NCI-H1105 treated with DMSO at 0.1 percent for 48 hours (cell line): ENCODE measurements at places on chromosomes 16 and 17.

DNA sequence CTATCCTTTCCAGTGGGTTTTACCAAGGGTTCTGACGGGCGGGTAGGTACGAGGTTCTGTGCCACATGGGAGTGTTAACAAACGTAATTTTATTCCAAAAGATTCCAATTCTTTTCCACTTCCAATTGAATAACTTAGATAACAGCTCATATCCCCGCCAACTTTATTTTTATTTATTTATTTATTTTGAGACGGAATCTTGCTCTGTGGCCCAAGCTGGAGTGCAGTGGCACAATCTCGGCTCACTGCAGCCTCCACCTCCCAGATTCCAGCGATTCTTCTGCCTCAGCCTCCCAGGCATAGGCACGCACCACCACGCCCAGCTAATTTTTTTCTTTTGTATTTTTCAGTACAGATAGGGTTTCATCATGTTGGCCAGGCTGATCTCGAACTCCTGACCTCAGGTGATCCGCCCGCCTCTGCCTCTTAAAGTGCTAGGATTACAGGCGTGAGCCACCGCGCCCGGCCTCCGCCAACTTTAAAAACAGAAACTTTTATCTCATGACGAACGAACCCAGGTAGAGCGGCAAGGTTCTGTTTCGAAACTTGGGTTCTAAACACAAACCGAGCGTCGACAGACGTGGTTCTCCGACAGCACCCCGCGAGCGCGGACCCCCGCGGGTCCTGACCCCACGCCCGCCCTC lies 613 bp downstream of the ECI1 start:
- no peak for DNase-seq

DNA sequence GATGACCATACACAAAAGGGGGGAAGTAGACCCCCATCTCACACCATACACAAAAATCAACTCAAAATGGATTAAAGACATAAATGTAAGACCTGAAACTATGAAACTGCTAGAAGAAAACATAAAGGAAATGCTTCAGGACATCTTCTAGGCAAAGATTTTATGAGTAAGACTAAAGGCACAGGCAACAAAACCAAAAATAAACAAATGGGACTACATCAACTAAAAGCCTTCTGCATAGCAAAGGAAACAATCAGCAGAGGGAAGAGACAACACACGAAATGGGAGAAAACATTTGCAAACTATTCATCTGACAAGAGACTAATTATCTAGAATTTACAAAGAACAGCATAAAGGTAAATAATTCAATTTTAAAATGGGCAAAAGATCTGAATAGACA lies 152.1 kb downstream of the AXIN2 start:
- no peak for DNase-seq

- DNase-seq = no peak
Observed at GRCh38 chr17:30234296-30234695, 1.2 kb downstream of the SLC6A4 start.

GRCh38 chr16:27907457-27907972 lies 156.0 kb downstream of the GSG1L start:
- DNase-seq = no peak

DNA sequence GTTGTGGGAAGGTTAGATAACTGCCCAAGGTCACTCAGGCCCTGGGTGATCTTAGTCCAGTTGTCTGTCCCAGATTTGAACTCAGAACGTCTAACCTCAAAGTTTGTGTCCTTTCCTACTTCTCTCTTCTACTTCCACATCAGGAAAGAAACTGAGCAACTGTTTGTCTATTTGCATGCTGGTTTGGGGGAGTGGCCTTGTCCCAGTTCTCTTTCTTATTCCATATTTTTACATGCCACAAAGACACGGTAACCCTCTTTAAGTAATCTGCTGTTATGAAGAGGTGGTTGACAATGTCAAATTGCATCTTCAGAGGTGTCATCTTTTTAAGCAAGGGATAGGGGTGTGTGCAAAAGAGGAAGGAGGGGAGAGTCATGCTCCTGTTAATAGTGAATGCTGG lies 432.5 kb downstream of the HS3ST3B1 start:
- no peak for DNase-seq

- no peak for DNase-seq
Observed at GRCh38 chr16:5333991-5334390, 236.4 kb upstream of the EEF2KMT start.

DNA sequence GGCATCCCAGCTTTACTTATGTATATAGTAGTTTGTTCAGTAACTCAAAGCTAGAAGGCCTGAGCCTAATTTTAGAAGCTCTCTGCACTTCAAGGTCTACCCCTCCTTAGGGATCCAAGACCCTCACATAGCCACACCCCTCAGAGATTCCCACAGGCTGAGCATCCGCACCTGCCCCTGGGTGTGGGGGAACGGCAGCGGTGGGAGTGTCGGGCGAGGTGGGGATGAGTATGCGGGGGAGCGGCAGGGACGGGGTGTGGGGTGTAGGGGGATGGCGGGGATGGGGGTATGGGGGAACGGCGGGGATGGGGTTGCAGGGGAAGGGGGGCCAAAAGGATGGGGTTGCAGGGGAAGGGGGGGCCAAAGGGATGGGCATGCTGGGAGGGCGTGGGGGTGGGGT lies 24.9 kb upstream of the BEAN1 start:
- no peak for DNase-seq

- no peak for DNase-seq
Observed at GRCh38 chr16:4362476-4363135, 9.0 kb upstream of the VASN start.

GRCh38 chr17:74161503-74161875 lies 42.0 kb upstream of the RPL38 start:
- DNase-seq = no peak

DNA sequence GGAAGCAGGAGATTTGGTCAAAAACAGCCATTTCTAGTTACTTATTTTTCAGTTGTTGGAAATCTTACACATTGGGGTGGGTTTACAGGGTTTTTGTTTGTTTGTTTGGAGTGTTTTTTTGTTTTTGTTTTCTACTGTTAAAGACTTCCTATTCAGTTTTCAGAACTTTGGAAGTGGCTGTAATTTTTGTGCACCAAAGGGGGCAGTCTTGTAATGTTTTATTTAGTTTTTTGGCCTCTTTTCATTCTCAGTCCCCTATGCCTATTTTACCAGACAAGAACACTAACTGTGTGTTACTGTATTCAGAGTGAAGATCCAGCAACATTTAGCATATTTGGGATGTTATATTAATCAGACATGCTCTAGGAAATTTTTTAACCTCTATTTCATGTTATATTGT lies 20.6 kb downstream of the TPPP3 start:
- DNase-seq = peak; percentile 26

- DNase-seq = no peak
Observed at GRCh38 chr16:85037050-85037410, 9.4 kb downstream of the KIAA0513 start.

GRCh38 chr17:82332669-82333278 lies 792 bp downstream of the SECTM1 start:
- no peak for DNase-seq

- DNase-seq = no peak
Observed at GRCh38 chr16:56274369-56274768, 83.1 kb downstream of the GNAO1 start.

- peak; percentile 67 for DNase-seq
Observed at GRCh38 chr17:77914385-77915254, 43.9 kb upstream of the TNRC6C start.

DNA sequence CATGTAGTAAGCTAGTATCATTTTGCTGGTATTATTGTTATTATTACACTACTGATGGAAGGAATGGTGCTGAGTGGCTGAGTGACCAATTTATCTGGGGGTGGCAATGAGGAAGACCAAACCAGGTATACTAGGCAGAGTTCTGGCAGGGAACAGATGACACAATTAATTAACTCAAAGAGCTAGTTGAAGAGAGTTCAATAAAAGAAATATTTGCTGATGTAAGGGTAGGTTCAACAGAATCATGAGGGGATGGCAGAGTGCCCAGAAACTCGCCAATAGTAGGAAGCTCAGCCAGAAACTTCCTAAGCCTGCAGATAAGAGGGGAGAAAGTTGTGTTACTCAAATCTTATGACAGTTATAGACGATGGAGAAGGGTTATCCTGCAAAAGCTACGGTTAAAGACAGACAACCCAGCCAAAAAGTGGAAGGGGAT lies 352.5 kb downstream of the KCNJ2 start:
- DNase-seq = peak; percentile 92

GRCh38 chr16:85768199-85768598 lies 17.3 kb upstream of the C16orf74 start:
- DNase-seq = no peak

DNA sequence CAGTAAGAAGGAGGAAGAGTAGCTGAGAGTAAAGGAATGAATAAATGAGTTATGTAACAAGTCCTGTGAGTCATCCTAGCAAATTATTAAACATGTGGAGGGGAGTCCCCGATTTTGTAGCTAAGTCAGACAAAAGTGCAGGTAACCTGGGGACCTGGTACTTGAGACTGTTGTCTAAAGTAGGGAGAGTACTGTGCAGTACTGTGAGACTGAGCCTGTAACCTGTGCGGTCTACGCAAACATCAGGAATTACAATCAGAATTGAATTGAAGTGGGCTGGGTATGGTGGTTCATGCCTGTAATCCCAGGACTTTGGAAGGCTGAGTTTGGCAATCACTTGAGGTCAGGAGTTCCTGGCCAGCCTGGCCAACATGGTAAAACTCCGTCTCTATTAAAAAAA lies 35.7 kb downstream of the IKZF3 start:
- no peak for DNase-seq

DNA sequence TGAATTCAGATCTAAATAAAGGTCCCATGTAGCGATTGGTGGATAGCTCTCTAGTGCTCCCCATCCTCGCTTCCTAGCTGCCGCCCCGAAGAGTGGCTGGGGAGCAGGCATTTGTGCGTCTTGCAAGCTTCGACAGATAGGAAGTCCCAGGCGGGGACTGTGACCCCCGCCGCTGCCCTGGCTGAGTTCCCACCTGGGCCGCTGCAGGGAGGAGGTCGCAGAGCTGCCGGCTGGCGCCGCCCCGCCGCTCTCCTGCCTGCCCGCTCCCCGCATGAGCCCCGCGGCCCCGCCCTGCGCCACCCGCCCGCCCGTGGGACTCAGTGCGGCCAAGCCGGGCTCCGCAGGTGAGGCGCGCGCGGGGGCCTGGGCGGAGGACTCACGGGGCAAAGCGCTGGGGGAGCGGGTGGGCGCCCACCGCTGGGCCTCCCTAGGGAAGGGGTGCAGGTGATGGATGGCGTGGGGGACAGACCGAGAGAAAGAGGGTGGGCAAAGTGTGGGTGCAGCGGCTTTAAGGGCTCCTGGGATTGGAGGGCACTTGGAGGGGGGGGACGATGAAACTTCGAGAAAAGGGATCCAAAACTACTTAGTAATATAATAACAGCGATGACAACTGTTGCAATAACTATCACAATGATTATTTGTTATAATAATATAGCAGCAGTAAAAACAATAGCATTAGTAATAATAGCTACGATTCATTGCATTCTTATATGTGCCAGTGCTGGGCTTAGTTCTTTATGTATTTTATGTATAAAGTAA lies at the start of gene OTOA:
Gene OTOA (plus strand): TSS at position 80 of the 759 bp plus-strand sequence. CDS start 14,547 bp downstream, outside the sequence.
- no peak for DNase-seq

- no peak for DNase-seq
Observed at GRCh38 chr17:56149266-56150036, 3.8 kb upstream of the ANKFN1 start.

GRCh38 chr17:80425835-80426426 lies 11.0 kb downstream of the ENDOV start:
- no peak for DNase-seq

- DNase-seq = peak; percentile 24
Observed at GRCh38 chr16:17271687-17272086, 199.1 kb downstream of the XYLT1 start.

- DNase-seq = no peak
Observed at GRCh38 chr17:1627182-1627981, 1.3 kb downstream of the SLC43A2 start.

GRCh38 chr17:3857261-3858105 lies 11.4 kb upstream of the NCBP3 start:
- no peak for DNase-seq

DNA sequence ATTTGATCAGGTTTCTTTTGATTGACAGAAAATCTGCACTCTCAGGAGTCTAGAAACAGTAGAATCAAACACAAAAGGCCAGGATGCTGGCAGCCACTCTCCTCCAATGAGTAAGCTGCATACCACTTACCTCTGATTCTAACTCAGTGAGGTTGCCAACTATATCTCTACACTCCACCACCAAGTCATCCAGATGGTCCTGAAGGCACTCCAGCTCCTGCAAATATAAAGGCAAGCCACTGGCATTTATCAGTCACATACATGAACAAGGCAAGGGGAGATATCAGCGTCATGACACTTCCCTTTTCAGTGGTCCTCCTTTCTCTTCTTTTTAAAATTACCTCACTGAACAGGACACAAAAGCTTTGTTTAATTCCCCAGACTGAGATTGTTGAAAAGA lies 53.1 kb upstream of the CLEC18B start:
- DNase-seq = no peak

DNA sequence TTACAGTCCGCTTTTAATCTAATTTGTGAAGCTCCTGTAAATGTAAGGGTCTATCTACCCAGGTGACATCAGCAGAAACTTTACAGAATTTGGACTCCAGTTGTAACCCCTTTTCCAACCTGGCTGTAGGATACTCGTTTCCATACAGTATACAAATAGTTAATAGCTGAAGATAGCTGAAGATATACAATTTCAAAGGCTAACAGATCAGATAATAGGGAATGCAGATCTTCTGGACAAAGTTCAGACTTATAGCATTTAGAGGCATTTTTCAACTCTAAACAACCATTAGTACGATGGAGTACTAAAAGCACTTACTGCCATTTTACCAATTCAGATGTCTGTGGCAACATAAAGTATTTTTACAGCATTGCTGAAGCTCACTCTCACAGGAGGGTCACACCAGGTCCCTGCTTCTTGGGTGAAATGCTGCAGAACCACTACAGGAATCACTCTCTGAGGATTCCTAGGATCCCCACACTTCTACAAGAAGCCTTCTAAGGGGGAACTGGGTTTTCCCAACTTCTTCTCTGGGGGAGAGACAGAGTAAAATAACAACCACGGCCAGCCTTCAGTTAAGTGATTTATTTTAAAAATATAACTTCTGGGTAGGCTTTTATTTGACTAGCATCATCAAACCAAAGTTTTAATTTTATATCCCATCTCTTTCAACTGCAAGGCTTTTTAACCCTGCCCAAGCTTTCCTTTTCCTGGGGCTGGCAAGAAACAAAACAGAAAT lies 2.9 kb downstream of the VEZF1 start:
- DNase-seq = no peak

DNA sequence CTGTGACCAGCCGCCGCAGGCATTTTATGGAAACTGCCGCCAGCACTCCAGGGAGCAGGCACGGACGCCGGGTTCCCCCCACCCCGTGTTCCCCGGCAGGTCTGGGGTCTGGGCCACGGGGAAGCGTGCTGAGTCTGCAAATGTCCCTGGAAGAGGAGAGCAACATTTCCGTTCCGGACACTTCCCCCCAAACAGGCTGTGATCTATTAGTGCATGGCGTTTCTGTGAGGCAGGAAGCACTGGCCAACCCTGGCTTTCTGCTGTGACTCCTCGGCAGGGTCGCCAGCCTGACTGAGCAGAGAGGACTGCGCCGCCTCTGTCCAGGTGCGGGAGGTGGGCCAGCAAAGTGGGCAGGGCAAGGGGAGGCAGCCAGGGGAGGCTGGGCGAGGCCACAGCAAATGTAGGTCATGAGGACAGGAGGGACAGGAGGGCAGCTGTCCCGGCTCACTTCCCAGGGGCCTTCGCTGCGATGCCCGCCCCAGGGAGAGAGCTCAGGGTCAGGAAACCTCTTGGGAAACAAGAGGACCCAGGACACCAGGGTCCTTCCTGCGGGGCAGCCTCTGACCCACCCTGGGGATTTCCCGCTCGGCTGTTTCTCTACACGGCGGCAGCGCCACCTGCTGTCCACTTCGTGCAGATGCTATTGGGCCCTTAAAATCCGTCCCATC lies 9.5 kb downstream of the FOXF1 start:
- peak; percentile 38 for DNase-seq
